Kasumi-1 (cell line): ENCODE measurements at places on chromosomes 4 and X.

- peak; percentile 20 for DNase-seq
These were observed 305.4 kb downstream of the PCDH18 start for GRCh38 chr4:137226900-137227299.

DNA sequence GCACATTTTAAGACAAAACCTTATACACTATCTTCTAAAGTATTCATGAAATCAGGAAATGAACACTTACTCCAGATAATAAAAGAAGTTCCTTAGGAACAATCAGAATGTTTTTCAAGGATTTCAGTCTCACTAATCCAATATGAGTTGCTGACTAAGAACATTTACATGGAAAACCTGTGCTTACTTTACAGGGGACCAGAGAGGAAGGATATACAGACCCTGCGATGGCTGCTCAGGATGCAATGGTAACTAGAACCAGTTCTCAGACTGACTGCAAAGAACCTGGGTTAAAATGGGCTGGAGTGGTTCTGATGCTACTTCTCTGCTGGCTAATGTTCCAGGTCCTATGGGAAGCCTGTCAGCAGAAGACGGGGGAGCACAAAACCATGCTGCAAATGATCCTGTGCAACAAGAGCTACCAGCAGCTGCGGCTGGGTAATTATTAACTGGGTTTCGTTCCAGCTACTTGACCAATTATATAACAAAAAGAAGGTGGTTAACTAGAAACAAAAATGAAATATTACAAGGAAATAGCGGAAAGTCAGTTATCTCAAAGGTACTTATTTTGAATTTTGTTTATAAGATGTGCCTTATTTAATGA is 85.3 kb downstream of the ANXA10 start:
- no peak for DNase-seq

DNA sequence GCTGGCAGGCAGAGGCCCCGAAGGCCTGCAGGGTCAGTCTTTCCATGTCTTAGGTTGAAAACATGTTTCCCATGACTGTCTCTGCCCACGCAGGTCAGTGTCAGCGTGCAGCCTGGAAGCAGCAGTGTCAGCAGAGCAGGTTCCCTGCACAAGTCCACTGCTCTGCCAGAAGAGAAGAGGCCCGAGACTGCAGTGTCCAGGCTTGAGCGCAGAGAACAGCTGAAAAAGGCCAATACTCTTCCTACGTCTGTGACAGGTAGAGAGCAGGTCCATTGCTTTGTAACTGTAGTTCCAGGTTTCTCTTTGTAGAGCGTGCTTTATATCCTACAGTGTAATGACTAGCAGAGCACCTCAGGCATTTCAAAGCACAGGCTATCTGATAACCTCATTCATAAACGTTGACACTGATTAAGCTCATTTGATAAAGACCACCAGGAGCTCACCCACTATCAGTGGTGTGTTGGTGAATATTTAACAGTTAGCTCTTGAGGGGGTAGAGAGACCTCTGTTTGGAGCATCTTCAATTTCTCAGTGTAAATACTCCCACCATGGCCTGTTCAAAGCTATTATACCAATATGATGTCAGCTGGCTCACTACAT is 63.2 kb downstream of the AASDH start:
- no peak for DNase-seq

DNA sequence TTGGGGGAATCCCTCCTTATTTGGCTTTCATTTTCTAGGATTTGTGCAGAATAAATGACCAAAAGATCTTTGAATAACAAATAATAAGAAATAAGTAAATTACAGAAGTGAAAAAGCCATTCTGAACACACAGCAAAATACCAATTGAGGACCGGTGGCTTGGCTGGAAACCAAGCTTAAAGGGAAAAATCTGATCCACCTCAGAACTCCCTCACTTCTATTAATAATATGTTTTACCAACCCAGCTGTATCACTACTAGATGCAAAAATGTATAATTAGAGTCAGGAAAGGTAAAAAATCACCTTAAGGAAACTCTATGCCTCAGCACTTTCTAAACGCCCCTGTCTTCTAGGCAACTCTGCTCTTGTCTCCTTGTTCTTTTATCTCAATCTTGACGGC is 77.3 kb downstream of the TSPAN5 start:
- DNase-seq = no peak

DNA sequence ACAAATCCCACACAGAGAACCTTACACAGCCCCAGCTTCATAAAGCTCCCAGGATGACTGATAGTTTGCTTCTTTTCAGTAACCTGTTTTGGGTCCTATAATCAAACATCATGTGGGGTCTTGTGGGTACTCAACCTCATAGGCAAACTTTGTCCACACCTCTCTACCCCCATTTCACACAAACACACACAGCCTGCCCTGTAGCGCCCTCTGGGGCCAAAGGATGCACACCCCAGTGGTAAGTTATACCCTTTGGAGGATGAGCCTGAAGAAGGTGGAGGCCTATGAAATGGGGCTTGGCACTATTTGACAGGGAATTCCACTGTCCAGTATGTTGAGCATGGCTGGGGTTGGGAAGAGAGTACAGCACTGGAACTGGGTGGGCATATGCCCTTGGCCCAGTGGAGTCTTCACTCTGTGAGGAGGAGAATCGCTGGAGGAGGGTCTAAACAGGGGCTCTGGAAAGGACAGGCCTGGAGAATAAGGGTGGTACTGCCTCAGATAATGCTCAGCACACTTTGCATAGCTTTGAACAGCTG is 30.5 kb upstream of the COL25A1 start:
- DNase-seq = no peak

DNA sequence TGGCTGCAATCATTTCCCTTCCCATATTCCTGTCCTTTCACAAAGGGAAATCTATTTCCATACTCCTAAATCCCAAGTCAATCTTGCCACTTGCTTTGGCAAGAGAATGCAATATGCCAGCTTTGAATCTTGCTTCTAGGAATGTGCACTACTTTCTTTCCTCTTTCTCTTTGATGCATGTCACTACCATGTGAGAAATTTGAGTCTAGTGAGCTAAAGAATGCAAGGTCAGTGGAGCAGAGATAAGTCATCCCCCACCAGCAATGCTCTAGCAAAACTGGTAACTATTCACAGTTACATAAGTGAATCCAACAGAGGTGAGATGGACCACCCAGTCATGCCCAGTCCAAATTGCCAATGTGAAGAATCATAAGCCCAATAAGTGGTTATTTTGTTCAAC is 910.4 kb downstream of the RAB28 start:
- DNase-seq = no peak

GRCh38 chr4:119244832-119245231 is 32.3 kb downstream of the USP53 start:
- peak; percentile 65 for DNase-seq

GRCh38 chr4:1309261-1310010 is 19.7 kb downstream of the MAEA start:
- no peak for DNase-seq

DNA sequence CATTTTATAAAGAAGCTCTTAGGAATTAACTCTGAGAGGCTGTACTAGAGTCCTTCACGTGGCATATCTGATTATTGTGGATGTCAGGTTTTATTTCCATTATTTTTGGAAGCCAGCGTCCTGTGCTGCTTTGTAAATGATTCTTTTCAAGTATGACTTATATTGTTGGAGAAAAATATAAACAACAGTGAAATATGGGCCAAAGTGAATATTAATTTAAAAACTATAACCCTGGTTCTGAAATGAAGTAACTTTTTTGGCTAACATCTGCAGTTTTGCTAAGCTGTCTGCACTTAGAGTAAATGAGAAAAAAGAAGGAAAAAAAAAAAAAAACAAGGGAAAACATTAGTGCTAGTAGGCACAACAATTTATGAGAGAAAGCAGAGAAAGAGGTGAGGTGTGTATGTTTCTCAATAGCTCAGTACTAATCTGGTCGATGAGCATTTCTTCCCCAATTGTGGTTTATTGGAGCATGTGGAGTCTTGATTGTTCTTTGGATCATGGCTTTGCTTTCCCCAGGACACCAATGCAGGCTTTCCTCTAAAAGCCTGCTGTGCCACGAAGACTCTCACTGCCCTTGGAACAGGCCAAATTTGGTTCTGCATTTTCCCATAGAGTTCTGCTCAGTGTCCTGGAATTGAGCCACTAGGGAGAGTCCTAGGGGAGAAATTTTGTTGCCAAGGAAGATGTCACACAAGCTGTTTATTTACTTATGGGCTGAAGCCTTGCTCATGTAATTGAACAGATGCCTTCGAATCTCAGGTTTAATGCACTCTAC is 273.3 kb downstream of the DKK2 start:
- no peak for DNase-seq

DNA sequence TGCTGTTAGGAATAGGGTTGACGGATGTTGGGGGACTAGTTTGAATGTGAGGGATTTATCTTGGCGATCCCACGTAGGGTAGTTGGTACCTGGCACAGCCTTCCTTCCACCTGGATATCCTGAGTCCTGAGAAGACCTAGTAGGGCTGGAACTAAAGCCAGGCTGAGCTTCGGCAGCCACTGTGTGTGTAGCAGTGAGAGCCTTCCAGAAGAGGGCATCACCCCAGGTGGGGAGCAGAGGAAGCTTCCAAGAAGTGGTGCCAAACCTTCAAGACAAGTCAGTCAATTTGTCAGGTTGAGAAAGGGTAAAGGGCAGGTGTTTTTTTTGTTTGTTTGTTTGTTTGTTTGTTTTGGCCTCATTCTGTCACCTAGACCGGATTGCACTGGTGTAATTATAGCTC is 1.2 kb upstream of the FGFBP2 start:
- no peak for DNase-seq

DNA sequence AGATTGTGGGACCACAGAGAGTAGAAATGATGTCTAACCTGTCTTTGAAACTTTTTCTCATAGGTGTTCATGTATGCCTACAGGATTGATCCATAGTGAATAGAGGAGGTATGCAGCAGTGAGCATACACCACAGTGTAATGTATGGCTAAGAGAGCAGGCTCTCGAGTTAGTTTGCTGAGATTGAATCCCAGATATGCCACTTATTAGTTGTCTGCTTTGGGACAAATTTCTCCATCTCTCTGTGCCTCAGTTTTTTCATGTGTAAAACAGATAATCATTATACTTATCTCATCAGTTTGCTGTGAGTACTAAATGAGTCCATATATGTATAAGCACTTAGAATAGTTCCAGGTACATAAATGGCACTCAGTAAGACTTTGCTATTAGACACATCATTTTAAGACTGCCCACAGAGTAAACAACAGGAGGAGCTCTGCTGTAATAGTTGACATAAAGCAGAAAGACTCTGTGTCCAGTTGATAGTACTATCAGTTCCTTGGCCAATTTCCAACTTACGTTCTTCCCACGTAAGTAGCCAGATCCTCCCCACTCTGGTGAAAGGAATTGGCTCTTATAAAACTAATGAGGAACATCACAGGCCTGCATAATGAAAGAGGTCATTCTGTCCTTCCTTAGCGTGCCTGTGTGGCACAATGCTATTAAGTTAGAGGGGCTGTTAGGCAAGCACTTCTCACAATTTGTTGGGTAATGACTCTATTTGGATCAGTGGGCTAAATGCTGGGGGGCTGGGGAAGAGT is 20.7 kb upstream of the RNF150 start:
- DNase-seq = no peak

DNA sequence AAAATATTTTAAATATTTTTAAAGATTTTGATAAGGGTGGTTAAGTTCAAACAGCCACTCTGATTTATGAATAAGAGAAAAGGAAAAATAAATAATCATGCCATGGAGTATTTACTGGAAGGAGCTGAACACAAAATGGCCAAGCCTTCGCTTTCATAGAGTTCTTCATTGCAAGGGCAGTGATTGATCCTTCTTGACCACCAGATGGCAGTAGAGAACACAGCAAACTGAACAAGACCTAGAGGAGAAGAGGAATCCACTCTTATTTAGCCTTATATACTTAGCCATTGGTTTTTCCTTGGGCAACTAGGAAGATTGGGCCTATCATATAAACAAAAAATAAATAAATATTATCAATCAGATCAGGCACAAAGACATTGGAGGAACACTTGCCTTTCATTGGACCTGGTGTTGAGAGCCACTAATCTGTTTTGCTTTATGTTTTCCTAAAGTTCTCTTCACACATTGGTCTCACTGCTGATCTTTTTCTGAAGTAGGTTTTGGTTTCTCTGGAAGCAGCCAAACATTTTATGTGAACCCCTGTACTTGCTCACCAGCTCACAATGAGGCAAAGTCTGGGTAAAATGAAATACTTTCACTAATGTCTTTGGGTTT is 58.1 kb upstream of the PARM1 start:
- peak; percentile 85 for DNase-seq

GRCh38 chr4:21811565-21811964 is 137.0 kb downstream of the KCNIP4 start:
- DNase-seq = no peak

GRCh38 chr4:161121451-161121850 is 1042.3 kb downstream of the FSTL5 start:
- peak; percentile 11 for DNase-seq

DNA sequence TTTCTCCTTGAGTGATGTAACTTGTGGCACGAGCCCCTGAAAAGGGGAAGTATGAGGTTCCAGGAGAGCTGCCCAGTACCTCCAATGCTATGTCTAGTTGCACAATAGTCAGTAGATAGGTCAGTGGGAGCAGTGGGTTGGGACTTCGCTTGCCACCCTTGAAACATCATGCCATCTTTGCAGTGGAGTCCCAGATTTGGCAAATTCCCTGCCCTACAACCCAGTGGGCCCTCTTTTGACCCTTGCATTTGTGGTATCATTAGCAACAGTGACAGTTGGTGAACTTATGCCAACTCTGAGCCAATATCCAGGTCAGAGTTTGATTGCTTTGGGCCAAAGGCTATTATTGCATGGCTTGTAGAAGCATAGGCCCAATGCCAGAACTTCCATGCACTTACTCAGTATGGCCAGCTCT is 12.3 kb downstream of the FHL1 start:
- peak; percentile 38 for DNase-seq

DNA sequence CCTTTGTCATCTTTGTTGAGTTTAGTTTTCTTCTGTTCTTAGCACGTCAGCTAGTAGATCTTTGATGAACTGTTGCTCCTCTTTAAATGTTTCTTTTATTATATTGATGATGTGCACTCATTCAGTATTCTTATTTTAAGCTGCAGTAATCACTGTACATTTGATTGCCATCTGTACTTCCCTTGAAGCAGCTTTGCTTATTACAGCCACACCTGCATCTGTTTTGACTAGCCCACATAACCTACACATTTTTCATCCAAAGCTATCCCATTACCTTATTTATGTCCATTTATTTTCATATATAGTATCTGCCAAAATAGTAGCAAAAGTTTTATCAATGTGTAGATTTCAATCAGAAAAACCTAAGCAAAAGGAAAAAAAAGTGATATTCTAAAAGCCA is 23.9 kb upstream of the GUCY1B1 start:
- no peak for DNase-seq

GRCh38 chr4:138734746-138735145 is 280.8 kb upstream of the NOCT start:
- no peak for DNase-seq

GRCh38 chr4:120918092-120918491 is 4.4 kb downstream of the PRDM5 start:
- DNase-seq = no peak

DNA sequence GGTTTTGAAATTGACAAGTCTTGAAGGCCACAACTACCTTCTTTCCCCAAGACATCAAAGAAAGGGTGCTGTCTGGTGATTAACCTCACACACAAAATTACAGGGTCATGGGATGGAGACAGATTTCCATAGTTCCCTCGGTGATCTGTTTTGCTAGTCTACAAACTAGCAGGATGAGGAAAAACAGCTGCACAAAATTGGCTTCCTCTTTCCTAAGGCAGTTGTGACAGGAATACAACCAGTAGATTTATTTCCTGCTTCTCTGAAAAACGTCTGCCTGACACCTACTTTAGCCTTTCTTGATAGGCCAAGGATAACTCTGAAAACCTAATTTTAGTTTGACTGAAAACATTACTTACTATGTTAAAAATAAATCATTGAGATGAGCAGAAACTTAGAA is 39.6 kb downstream of the DKK2 start:
- peak; percentile 89 for DNase-seq
